ENCODE measurements at places on chromosomes 2 and 18.

GRCh38 chr2:241762933-241763369 is 13.7 kb upstream of the GAL3ST2 start:
- peak; percentile 41 for DNase-seq

GRCh38 chr2:234099266-234099665 is 48.8 kb downstream of the SPP2 start:
- DNase-seq, result no peak

GRCh38 chr2:195590199-195590860 is 66.7 kb upstream of the SLC39A10 start:
- DNase-seq, result no peak

- DNase-seq, result no peak
Measured at GRCh38 chr2:175463589-175464310, 282.2 kb upstream of the ATP5MC3 start.

- no peak for DNase-seq
Measured at GRCh38 chr2:105179469-105180372, 61.8 kb upstream of the GPR45 start.

DNA sequence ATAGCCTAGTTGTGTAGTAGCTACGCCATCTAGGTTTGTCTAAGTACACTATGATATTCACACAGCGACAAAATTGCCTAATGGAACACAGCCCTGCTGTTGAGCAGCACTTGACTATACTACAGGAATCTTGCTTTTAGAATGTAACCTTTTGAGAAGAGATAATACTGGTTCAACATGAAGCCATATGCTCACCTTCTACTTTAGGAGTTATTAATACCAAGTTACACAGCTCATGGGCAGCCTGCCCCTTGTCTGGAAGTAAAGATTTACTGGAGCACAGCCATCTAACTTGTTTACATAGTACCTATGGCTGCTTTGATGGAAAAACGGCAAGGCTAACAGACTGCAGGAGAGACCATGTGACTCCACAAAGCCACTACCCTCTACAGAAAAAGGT is 174.8 kb downstream of the DYM start:
- no peak for DNase-seq

- no peak for DNase-seq
Measured at GRCh38 chr2:212088353-212088752, 450.2 kb downstream of the ERBB4 start.

- DNase-seq, result no peak
Measured at GRCh38 chr18:23397907-23398306, 55.2 kb upstream of the RIOK3 start.

DNA sequence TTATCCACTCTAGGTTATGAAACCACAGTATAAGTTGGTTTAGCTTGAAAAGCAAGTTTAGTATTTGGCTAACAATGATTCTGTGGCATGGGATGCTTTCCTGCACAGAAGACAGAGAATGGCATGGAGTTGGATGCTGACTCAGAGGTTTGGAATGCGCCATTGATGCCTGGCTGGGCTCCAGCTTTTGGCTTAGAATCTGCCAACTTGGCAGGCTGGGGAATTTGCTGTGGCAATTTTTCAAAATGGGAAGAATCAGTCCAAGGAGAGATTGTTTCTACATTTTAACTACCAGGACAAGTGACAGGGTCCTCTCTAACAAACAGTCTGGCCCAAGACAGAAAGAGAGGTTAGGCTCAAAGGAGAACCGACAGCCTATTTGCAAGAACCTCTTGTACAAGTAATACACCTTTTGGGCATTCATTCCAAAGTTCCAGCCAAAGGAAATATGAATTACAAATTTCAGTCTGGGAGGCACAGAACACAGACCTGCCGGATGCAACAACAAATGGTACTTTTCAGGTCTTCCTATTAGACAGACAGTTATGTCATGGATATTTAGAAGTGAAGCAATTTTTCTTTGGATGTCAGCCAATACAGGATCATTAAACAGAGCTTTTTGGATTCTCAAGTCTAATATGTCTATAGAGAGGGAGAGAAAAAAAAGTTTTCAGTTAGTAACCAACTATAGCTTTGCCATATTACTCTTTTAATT is 1027.7 kb downstream of the TMEM182 start:
- no peak for DNase-seq

DNA sequence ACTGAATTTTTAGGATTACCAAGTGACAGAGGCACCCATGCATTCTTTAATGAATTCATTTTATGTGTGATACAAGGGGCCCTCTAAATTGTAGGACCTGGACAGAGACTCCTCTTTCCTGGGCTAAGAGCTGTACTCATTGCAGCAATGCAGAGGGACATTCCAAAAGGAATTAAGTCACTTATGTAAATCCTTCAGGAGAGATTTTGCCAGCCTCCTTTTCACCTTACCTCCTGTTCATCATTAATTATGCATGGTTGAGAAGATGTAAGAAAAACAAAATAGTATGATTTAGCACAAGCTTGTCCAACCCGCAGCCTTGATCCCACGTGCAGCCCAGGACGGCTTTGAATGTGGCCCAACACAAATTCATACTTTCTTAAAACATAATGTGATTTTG is 84.5 kb upstream of the TANK start:
- DNase-seq, result no peak

Measured in activated T-cell treated with anti-CD3 and anti-CD28 coated beads for 48 hours (primary cell).